Central memory CD4-positive, alpha-beta T cell (primary cell): ENCODE measurements at places on chromosomes 16 and 17.
A peak's percentile ranks its signal among the peaks of the same experiment; 100 is the strongest.

- DNase-seq: no peak
Measured at GRCh38 chr17:48663134-48663924, 37.2 kb upstream of the HOXB9 start.

DNA sequence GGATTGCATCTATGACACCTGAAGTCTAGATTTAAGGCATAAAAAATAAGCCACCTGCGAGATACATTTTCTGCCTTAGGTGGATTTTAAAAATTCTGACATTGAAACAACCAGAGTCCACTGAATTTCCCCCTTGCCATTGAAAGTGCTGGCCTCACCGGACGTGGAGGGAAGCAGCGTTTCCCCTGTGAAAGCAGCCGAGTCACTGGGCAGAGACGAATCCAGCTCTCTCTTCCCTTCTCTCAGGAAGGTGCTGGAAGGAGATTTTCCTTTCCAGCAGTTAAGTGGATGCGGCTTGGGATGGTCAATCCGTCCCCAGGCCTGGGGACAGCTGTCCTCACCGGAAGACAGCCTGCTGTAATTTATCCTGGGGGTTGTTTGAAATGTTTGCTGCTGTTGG lies 270.9 kb upstream of the FOXF1 start:
- no peak for DNase-seq

- DNase-seq: no peak
Measured at GRCh38 chr16:10988164-10988803, 43.9 kb downstream of the CLEC16A start.

DNA sequence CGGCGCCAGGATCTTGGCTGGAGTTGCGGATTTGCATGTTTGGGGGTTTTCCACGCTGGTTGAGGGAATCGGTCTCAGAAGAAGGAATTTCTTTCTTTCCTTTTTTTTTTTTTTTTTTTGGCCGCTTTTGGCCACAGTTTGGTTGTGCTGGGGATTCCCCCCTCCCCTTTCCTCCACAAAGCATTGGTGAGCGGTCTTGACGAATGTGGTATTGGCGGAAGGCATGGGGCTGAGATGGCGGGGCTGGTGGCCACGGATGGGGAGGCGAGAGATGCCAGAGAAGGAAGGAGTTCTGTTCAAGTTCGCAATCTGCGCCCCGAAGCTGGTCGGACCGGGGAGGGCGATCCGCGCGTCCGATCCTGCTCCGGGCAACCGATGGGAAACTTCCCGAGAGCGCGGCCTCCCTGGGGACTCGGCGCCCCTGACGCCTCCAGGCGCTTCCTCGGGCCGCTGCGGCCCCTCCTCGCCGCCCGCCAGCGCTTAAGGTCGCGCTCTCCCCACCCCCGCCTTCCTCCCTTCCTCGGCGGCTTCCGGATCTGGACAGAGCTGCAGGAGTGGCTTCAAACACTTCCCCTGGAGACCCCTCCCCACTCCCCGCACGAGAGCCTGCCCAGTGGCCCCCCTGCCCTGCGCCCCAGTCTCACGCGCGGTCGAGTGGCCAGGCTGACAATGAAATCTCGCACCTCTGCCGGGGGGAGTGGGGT lies 43.2 kb downstream of the RAI1 start:
- DNase-seq: no peak

GRCh38 chr16:180681-181564 lies 664 bp downstream of the HBQ1 start:
- peak; percentile 76 for DNase-seq

DNA sequence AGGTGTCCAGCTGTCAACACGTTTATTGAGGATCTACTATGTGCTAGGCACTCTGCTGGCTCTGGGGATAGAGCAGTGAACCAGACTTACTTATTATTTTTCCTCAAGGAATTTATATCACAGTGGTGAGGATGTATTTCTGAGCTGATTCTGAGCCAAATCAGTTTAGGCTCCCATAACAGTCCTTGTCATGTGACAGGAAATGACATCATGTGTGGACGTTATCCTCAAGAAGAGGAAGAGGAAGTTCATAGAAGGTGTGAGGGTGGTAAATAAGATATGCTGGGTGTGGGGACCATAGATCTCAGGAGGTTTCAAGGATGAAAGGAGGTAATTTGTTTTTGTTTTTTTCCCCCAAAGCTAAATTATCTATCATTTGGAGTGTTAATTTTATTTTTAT lies 873.5 kb upstream of the EEF2KMT start:
- DNase-seq: no peak

DNA sequence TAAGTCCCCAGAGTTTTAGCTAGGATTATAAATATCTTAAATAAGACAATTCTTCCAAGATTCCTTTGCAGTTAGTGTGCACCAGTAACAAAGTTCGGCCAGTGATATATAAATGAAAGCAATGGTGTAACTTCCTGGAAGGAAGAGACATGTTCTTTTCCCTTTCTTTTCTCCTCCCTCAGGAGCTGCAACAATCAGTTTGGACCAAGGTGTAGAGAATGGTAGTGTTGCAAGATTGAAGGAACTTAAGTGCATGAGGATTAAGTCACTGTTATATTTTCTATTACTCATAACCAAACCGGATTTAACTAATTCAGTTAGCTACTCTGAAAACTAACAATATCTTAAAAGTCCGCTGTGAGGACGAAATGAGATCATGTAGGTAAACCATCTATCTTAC lies 68.9 kb upstream of the KCNJ16 start:
- DNase-seq: no peak

DNA sequence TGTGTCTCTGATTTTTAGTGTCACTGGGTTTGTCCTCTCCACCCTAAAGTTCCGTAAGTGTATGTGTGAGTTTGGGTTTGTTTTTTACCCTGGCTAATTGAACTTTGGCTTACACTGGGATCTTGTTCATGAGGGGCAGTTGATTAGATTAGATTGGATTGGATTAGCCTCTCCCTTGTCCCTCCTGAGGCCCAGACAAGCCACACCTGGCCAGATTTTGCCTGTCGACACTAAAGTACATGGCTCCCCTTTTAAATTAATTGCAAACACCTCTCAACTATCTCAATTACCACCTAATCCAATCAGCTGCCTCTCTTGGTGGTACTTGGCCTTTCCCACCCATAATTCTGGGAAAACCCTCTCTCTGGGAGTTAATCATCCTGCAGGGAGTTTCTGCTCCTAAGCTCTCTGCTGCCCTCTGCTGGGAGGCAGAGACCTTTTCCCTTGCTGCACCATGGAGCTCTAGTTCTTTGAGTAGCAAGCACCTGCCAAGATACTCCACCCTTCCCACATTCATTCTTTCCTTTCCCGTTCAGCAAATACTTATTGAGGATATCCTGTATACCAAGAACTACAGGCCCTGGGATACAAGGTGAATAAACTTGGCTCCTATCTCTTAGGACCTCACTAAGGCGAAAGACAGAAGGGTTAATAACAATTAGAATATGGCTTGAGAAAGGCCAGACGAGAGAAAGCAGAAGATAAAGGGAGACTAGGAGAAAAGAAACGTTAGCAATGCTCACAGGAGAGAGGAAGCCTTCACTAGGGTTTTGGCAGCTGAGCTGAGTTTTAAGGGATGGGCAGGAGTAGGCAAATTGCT lies 60.0 kb upstream of the MPHOSPH6 start:
- peak; percentile 28 for DNase-seq

DNA sequence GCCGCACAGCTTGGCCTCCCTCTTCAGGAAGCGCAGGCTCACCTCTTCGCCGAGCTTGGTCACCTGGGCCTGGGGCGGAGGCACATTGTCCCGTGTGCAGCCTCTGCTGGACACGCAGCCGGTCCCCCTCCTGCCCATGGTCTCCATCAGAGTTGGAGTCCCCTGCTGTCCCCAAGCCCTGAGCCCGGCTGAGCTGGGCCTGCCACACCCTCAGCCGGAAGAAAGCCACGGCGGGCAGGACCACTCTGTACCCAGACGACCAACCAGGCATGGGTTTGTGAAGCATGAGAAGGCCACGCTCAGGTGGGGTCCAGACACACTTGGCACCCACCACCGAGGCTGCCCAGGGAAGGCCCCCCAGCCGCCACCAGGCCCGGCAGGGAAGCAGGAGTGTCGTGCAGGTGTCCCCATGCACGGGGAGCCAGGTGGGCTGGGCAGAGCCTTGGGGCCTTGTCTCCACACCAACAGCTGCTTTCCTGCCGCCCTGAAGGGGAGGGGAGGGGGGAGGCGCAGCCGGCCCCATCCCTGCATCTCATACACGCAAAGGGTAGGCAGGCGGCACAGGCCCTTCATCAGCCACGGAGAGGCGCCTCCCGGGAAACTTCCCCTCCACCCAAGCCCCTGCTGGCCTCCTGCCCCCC lies 5.2 kb downstream of the CCDC154 start:
- no peak for DNase-seq

DNA sequence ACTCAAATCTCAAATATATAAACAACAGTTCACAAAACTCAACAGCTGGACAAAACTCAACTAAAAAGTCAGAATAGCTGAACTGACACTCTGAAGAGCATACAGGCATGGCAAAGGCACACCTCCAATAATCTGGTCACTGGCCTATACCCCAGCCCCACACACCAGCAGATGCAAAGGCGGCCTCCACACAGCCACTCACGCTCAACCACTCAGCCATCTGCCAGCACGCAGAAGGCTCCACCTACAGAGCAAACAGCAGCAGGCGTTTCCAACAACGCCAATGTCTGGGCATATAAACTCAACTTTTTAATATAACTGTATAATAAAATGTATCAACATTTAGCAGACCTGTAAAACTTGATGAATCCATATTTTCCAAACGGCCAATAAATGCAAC lies 17.2 kb downstream of the USP7 start:
- DNase-seq: no peak

- DNase-seq: peak; percentile 93
Measured at GRCh38 chr17:82200743-82201497, 11.7 kb downstream of the CCDC57 start.

GRCh38 chr16:87970186-87970585 lies 19.0 kb downstream of the BANP start:
- DNase-seq: no peak

GRCh38 chr17:61627125-61627524 lies 36.1 kb upstream of the NACA2 start:
- DNase-seq: no peak

DNA sequence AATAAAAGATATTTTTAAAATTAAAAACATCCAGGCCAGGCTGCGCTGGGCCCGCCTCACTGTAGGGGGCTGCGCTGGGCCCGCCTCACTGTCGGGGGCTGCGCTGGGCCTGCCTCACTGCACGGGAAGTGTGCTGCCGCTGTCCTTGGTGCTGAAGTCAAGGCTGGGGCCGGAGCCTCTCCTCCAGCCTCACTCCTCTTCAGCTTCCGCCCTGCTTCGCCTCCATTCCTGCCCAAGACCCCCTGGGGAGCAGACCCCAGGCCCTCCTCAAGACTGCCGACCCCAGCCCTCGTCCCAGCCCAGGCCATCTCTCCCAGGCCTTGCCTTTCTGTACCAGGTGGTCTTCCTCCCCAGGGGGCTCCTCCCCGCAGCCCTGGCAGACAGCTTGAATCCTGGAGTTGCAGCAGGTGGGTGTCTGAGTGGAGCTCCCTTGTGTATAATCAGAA lies 26.2 kb downstream of the ENDOV start:
- DNase-seq: peak; percentile 21

GRCh38 chr16:4306470-4307214 lies 9.2 kb upstream of the GLIS2 start:
- peak; percentile 50 for DNase-seq

GRCh38 chr17:40779181-40779909 lies 3.0 kb downstream of the KRT27 start:
- DNase-seq: no peak

GRCh38 chr16:3283543-3284447 lies 504 bp downstream of the ZNF263 start:
- DNase-seq: no peak

- no peak for DNase-seq
Measured at GRCh38 chr17:77894126-77894956, 64.2 kb upstream of the TNRC6C start.

DNA sequence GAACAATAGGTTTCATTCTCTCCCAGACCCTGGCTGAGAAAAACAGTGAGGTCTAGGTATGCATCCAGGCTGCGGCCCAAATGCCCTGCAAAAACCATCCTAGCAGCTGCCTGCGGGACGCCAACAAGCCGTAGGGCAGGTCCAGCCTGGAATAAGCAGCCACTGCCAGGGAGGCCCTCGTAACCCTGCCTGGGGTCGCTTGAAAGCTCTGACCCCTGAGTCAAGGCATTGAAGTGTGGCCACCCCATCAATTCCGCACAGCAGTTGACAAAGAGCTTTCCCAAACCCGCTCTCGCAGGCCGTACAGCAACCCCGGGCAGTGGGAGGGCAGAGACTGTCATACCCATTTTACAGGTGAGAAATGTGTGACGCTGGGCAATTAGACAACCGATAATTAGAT lies 11.1 kb downstream of the TRPV1 start:
- DNase-seq: no peak

GRCh38 chr17:63629627-63630026 lies 7.4 kb downstream of the MAP3K3 start:
- DNase-seq: no peak

DNA sequence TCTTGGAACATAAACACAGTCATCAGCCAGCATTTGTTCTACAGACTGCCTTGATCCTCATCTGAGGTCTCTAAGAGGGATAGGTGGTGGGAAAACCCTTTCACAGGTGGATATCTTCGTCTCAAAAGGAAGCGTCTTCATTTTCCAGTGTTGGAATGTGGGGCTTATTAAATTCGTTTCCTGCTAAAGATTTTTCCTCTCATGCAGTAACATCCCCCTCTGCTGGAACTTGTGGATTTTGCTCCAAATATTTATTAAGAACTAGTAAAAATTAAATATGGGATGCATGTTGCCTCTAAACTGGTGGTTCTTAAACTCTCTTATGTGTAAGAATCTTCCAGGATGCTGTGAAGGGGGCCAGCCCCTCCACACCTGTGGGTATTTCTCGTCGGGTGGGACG lies 20.1 kb upstream of the MLYCD start:
- DNase-seq: no peak

DNA sequence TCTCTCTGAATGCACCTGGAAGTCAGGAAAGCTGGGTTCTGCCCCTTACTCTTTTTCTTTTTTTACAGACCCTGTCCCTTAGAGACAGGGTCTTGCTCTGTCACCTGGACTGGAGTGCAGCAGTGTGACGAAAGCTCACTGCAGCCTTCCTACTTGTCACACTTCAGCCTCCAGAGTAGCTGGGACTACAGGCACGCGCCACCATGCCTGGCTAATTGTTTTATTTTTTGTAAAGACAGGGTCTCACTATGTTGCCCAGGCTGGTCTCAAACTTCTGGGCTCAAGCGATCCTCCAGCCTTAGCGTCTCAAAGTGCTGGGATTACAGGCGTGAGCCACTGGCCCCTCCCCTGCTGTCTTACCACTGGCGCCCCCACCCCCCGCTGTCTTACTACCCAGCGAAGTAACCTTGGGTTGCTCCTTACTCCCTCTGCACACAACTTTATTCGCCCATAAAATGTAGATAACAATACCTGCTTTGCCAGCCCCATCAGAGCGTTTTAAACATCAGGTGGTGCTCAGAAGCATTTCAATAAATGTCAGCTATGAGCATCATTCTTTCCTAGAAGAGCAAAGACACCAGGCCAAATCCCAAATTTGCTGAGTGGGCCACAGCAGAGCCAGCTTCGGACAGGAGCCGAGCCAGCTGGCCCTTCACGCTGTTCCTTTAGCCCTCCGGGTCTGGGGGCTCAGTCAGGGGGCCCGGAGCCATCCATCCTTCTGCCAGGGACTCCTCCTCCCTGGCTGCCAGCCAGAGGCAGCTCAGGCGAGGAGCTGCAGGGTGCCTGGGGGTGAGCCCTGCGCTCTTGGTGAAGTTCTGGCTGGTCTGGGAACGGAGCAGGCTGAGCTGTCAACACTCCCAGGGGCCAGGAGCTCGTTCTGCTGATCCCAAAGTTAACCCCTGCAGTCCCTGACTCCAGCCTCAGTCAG lies 24.4 kb downstream of the SRL start:
- DNase-seq: no peak

- DNase-seq: no peak
Measured at GRCh38 chr16:66444049-66444481, 17.0 kb downstream of the BEAN1 start.

GRCh38 chr16:66895999-66896398 lies 15.7 kb downstream of the PDP2 start:
- DNase-seq: no peak
